Suppressor macrophage (primary cell): ENCODE measurements at places on chromosomes 3 and 15.

DNA sequence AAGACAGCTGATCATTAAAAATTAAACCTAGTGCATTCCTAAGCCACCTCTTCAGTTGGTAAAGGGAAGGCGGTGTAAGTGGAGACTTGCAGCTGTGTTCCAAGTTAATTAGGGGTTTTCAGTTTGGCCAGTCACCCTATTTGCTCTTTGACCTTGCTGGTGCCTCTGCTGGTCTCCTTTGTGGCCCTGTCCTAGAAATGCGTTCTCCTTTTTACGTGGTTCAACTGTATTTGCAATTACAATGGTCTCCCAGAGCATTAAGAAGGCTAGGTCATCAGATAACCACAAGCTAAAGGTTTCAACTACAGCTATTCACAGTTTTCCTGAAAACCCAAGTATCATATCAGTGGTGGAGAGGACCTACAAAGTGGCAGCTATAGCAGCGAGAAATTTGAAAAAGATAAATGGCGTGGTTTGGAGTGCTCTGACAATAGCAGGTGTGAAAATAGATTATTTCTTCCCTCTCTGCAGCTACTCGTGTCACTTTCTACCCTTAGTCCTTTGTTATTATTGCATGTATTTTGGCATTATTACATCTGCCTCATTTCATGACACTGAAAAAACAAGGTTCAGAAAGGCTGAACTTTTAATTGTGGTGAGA, 203.5 kb upstream of the TBC1D5 start:
- no peak for DNase-seq

GRCh38 chr15:78977591-78978347, 32.9 kb upstream of the CTSH start:
- no peak for DNase-seq

GRCh38 chr3:42123012-42123581, 31.9 kb downstream of the TRAK1 start:
- no peak for DNase-seq

DNA sequence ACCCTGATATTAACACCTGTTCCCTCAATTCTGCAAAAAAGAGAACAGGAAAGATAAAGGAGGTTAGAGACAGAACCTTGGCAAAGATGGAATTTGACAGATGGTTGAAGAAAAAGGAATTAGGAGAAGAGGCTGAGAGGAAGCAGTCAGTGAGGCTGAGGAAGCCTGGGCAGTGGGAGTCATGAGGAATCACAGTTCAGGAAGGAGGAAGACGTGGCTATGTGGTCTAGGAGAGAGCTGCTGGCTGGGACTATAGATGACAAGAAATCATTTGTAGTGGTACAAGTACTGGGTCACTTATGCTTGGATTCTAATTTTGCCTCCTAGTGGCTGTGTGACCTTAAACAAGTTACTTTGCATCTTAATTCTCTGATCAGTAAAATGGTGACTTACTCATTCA, 49.0 kb downstream of the LARS2 start:
- peak; percentile 51 for DNase-seq

DNA sequence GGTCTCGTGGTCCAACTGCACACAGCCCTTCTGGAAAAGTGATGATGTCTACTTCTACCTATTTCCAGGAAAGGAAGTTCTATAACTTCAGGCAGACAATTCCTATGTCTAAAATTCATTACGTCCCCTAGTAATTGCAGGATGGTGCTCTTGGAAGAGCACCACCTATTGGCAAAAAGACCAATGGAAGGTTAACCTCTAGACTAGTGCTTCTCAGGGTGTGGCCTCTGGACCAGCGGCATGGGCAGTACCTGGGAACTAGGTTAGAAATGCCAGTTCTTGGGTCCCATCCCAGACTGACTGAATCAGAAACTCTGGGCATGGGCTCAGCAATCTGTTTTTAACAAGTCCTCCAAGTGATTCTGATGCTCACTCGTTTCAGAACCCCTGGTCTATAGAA, 258.3 kb upstream of the ICE2 start:
- no peak for DNase-seq

- peak; percentile 58 for DNase-seq
Observed at GRCh38 chr3:31462050-31462569, 70.6 kb upstream of the STT3B start.

GRCh38 chr3:178283561-178283960, 252.7 kb upstream of the KCNMB2 start:
- DNase-seq, result no peak
